ENCODE measurements at places on chromosomes 16 and 17.

DNA sequence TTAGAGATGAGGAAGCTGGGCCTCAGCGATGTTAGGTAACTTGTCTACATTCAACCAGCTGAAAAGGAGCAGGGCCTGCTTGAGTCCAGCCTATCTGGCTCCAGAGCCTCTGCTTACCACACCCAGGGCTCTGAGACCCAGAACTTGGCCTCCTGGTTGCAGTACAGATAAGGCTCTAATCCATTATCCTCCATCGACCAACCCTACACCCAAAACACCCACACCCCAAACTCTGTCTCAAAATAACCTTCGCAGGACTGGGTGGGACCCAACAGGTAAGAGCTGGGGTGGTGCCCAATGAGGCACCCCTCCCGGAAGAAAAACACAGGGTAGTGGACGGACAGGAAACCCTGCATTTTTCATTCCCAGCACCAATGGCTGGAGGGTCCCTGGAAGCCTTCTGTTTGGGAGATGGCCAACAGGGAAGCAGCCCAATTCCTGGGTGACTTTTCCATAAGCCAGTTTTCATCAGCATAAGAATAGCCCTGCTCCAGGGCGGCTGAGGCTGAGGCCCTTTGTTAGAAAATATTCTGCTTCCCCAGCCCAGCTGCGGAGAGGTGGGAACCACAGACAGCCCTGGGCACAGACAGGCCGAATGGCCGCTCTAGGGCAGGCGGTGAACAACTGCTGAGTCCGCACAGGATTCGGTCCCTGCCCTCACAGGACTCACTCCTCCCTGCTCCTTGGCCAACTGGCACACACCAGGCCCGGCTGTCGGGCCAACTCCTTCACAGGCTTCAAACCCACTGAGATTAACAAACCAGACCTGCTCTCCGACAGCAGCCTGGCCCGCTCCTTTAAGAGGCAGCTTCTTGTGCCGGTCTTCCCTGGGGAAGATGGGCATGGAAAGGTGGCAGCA is 9.8 kb downstream of the SMIM5 start:
- DNase-seq, result peak; percentile 37

GRCh38 chr16:20899071-20899470 is 1.1 kb downstream of the DCUN1D3 start:
- DNase-seq, result peak; percentile 44

DNA sequence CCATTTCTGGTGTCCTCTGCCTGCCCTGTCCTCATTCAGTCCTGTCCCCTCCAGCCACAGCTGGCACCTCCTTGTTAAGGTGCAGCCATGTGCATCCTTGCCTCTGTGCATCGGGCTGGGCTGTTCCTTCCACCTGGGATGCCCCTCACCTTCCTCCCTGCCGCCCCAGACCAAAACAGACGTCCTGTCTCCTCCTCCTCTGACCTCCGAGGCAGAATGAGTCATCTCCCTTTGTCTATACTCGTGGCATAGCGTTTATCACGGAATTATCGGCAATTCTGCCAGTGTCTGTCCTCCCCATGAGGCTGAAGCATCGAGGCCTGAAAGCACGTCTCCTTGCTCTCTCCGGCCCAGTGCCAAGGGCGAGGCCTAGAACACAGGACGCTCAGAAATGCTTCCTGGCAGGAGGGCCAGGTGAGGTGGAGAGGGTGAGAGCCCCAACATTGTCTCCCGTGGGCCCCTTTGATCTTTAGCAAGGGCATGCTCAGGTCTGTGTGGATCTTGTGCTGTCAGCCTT is 4.6 kb downstream of the RAI1 start:
- peak; percentile 93 for DNase-seq

DNA sequence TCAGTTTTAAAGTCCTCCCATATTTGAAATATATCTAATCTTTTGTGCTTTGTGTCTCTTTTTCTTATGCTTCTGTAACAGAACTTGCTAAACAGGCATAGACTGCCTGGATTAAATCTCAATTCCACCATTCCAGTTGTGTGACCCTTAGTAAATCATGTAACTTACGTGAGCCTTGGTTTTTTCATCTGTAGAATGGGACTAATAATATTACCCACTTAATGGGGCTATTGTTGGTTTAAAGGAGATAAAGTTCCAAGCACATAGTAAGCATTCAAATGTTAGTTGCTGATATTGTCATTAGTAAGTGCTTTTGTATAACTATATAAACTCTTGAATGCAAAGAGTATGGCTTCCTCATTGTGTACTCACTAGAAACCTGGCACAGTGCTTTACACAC is 5.9 kb upstream of the VWA3A start:
- DNase-seq, result no peak

DNA sequence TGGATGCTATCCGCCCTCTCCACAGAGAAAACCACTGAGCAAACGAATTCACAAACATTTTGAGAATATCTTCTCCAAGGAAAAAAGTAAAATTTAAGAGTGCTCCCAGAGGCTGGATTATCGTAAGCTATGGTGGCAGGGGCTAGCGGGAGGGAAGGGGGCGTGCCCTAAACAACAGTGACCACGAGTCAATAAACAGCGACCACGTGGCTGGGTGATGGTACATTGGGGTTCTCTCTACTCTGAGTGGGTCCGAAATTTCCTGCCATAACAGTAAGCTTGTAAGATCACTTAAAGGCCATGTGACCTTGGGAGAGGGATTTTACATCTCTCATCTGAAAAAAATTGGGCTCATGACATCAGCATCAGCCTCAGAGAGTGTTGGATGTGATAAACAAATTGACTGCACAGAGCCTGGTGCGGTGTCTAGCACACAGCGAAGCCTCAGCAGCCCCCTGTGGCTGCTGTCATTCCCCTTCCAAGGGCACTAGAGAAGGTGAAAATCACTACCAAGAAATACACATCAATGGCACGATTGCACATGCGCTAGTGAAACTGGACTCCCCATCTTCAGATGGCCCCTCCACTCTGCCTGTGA is 213.2 kb downstream of the XYLT1 start:
- no peak for DNase-seq

GRCh38 chr17:6393351-6393952 is 41.5 kb downstream of the AIPL1 start:
- DNase-seq, result no peak

GRCh38 chr17:19332371-19333131 is 30.0 kb downstream of the B9D1 start:
- no peak for DNase-seq

GRCh38 chr17:32673964-32674363 is 187.2 kb downstream of the CDK5R1 start:
- DNase-seq, result peak; percentile 5

DNA sequence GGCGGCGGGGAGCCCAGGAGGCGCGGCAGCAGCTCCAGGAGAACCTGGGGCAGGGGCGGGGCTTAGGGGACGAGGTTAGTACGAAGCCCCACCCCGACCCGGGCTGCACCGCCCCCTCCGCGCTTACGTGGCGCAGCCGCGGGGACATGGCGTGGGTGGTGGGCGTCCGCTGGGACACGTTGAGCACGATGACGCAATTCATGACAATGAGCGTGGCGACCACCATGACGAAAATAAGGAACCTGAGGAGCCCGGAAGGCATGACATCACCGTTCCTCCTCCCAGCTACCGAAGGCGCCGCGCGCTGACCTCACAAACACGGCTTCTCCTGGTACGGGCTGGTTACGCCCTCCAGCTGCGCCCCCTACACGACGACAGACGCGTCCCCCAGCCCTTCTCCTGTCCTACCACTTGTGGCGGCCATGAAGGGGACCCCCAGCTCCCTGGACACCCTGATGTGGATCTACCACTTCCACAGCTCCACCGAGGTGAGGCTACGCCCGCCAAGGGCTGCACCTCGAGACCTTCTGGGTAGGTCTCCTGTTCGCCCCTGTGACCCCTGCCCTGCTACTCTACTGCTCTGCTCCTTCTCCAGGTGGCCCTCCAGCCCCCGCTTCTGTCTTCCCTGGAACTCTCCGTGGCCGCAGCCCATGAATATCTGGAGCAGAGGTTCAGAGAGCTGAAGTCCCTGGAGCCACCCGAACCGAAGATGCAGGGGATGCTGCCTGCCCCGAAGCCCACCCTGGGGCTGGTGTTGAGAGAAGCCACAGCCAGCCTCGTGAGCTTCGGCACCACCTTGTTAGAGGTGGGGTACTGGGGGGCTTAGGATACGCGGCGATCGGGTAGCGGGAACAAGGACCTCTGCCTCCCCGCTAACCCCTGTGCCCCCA is at the start of gene C17orf107:
C17orf107 (plus strand) TSS at position 196 of the 890 bp plus-strand sequence; CDS start at position 423, 227 bp downstream.
- DNase-seq, result peak; percentile 86

DNA sequence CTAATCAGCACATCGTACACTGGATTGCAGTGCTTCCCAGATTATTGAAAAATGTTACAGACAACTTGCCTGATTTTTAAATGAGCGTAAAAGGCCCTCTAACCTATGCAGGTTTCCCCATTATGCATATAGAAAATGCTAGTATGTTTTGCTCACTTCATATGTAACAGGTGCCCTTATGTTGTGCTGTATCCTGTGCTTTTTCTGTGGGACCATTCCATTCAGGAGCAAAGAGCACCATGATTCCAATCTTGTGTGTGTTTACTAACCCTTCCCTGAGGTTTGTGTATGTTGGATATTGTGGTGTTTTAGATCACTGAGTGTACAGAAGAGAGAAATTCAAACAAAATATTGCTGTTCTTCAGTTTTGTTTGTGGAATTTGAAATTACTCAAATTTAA is 12.9 kb downstream of the PTRH2 start:
- DNase-seq, result no peak

DNA sequence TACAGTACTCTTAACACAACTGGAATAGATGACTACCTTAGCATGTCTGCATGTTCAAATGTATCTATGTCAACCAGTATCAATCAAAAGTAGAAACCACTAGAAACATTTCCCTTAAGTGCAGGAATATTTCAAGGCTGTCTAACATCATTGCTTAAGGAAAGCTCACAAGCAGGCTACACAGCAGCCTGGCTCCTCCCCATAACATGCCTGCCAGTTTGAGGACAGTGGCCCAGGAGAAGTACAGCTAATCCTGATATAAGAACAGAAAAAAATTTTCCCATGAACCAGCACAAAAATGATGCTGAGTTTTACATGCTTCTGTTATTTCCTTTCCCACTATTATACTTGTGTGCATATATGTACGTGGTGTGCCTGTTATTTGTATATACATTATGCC is 175.1 kb downstream of the MYO1D start:
- no peak for DNase-seq

- no peak for DNase-seq
Observed at GRCh38 chr16:85187002-85187401, 74.7 kb upstream of the CIBAR2 start.

DNA sequence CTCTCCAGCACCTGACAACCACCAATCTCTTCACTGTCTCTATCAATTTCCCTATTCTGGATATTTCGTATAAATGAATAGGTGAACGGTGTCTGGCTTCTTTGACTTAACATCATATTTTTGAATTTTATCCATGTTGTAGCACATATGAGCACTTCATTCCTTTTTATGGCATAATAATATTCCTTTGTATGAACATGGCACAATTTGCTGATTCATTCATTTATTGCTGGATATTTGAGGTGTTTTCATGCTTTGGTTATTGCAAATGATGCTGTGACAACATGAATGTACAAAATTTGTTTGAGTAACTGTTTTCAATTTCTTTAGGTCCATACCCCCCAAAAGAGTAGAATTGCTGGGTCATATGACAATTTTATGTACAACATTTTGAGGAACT is 12.0 kb downstream of the CCDC182 start:
- no peak for DNase-seq

DNA sequence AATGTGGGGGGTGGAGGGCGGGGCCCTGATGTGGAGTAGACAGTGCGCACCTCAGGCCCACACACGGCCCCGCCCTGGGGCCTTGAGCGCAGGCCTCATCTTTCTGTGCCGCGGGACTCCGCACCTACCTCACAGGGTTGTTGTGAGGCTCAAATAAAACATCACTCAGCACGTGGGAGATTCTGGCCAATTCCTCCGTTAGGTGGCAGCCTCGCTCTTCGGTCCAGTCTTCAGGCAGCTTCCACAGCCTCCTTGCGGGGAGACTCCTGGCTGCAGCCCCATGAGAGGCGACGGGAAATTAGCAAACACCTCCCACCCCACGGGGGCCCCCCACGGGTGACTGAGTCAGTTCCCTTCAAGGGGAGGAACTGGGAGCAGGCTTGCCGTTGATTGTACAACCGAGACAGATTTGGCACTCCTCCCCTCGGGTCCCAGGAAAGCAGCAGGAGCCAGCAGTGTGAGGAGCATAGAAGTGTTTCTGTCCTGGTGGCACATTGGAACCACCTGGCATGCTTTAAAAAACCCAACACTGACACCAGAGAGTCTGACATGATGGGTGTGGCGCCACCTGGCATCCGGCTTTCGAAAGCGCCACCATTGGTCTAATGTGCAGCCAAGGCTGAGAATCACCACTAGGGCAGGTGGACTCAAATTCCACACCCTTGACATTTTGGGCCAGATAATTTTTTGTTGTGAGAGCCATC is 7.6 kb downstream of the MRM1 start:
- peak; percentile 71 for DNase-seq

DNA sequence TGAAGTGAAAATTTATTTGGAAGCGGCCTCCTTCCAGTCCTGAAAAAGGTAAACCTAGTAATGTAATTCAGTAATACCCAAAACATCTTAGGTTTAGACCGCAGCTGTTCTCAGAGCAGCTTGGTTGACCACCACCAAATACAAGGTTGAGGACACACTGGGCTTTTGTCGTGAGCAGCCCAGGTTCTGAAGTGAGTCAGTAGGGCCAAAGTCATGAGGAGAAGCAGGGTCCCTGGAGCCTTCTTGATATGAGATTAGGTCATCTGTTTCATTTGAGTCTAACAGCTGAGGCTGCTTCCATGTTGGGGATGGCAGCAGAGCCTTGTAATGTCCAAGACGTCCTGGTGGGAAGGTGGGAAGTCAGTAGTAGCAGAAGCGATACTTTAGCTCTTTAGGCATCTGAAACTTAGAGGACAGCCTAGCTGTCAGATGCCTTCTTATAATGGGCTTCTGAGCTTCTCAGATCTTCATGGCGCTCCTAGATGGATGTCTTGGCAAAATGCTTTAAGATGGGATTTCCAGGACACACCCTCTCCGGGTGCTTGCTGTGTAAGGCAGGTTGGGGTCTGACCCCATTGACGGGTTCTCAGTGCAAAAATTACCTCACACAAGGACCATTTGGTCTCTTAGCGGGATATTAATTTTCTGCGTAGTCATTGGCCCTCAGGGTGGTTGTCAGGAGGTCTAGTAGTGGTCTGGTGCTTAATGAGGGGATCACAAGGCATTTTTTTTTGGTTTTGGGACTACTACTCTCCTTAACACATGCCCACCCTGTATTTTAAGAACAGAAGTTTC is 2.4 kb downstream of the ALKBH5 start:
- DNase-seq, result no peak

- peak; percentile 95 for DNase-seq
Observed at GRCh38 chr17:65058593-65058992, 2.1 kb upstream of the GNA13 start.

GRCh38 chr16:81912395-81912794 is 98.9 kb downstream of the SDR42E1 start:
- no peak for DNase-seq

GRCh38 chr17:34379868-34380267 is 16.8 kb upstream of the CCL1 start:
- no peak for DNase-seq

GRCh38 chr17:76879691-76880090 is 11.5 kb downstream of the MGAT5B start:
- no peak for DNase-seq

- peak; percentile 27 for DNase-seq
Observed at GRCh38 chr17:7233701-7234082, 625 bp downstream of the DVL2 start.

All from bronchial epithelial cell (primary cell).